Mesenteric fat pad (tissue), 1 donor: ENCODE measurements at places on chromosomes 6 and 20. TPM values are rescaled to one million over a fixed set of nuclear protein-coding genes. Genes with fewer than 3 reads are reported as not detected.

DNA sequence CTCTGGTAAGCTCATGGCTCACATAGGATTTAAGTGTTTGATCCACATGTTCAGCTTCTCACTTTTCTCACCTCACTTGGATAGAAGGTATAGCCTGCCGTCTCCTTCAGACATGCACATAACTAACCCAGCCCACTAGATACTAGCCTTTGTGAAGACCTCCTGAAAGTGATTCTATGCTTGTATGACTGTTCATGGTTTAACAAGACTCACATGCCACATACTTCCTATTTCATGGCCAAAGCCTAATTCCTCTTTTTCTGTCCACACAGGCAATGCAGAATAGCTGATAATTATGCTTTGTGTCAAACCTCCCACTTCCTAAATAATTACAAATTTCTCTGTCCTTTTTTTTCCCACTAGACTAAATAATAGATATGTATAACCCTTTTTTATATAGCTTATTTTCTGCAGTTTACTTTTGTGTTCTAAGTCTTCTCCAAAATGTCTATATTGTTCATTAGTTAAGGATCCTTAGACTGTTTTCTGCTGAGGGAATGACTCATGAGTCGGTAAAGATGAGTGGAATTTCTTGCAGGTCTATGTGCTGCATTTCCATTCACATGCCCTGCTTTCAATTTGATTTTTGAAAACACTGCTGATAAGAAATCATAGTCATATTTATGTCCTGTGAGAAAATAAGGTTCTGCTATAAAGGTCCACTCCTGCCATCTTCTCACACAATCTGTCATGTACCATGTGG lies 43.0 kb downstream of the HDDC2 start:
- DNase-seq, result no peak

DNA sequence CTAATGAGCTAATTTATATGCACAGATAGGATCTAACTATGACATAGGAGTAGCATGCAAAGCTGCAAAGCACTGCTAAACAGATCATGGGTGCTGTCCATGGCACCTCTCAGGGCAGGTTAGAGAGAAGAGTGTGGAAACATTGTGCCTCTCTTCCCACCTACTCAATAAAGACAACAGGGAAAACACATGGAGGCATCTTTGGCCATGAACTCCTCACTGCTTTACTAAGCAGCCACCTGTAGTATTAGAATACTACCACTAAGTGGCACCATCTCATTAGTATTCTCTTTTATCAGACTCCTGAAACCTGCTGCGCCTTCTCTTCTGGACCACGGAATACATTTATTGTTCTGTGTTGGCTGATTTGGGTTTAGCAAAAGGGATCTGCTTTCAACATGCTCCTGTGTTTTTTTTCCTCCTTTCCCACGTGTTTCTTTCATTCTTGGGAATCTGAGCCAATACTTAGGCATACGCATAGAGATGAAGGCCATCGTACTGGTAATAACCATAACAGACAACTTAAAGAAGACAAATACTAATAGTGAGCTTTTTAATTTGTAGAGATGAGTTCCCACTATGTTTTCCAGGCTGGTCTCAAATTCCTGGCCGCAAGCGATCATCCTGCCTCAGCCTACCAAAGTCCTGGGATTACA lies 9.4 kb upstream of the HDDC2 start:
- no peak for DNase-seq

DNA sequence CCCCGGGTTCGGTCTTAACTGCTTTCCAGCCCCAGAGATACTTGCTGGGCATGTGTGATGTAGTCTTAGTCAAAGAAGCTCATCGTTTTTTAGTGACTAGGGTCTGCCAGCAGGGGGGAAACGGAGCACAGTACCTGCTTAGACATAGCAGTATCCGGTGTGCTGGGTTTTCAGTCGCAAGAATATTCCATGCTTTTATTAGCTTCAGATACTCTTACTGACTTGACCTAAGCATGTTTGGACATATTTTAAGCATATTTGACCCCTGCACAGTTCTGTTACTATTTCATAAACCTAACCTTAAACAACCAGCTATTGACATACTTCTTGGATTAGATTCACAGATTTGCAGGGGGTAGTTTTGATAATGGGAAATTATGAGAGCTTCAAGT lies 3.0 kb downstream of the E2F3 start:
- no peak for DNase-seq

DNA sequence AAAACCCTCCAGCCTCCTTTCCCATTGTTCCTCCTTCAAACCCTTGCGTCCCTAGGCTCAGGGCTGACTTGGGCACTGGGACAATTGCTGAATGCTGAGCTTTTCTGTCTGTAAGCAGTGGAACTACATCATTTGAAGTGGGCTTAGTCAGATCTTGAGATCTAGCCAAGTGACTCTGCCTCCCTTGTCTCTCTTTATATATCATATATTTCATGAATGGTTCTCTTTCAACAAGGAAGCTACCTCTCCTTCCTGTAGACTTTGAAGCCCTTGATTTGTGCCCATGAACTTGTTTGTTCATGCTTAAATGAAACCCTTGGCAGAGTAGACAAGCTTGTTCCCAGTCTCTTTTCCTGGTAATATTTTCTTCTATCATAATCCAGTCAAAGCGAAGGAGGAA lies 60.0 kb upstream of the KIF13A start:
- no peak for DNase-seq

GRCh38 chr20:967796-968742 lies 34.0 kb downstream of the RSPO4 start:
- DNase-seq, result no peak

DNA sequence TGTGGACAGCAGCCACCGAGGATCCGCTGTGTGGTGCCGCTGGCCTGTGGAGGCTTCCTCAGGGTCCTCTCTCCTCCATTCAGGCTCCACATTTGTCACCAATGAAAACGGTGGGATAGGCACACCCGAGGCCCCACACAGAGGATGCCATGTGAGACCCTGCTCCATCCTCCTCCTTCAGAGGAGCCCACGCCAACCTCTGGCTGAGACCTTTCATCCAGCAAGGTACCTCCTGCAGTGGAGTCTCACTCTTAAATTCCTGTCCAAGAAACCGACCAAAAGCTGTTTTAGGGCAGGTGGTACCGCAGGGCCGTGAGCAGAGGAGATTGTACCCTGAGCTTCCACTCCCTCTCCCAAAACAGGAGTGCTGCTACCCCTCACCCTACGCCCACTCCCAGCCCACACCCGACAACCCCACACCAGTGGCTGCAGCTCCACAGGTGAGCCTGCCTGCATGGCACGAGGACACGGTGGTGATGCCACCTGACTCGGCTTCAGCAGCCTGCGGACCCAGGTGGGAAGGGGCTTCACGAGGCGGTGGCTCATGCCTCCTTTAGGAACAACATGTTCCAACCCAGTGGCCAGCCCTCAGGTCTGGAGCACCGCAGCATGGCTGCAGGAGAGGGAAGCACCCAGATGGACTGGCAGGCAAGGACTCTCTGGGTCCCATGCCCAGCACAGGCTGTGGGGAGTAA lies 237.6 kb upstream of the AFDN start:
- DNase-seq, result no peak

DNA sequence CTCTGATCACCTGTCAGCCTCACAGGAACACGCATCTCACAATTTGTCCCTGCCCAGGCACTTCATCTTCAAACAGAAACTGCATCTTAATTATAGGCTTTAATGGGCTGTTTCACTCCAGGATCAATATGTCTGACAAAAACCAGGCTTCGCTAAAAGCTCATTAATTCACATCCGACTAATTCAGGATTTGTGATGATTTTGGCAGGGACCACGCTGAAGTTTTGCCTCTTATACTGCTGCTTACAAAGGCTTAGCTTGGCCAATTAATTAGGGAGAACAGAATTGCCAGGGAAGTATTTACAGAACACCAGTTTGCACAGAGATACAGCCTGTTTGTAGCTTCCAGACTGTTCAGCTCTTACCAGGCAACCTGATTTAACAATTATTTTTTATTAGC lies 541.0 kb upstream of the SPTLC3 start:
- no peak for DNase-seq

Gene PTK6
- 0.10 TPM for total RNA-seq
